ENCODE measurements at places on chromosomes 7 and 10.

DNA sequence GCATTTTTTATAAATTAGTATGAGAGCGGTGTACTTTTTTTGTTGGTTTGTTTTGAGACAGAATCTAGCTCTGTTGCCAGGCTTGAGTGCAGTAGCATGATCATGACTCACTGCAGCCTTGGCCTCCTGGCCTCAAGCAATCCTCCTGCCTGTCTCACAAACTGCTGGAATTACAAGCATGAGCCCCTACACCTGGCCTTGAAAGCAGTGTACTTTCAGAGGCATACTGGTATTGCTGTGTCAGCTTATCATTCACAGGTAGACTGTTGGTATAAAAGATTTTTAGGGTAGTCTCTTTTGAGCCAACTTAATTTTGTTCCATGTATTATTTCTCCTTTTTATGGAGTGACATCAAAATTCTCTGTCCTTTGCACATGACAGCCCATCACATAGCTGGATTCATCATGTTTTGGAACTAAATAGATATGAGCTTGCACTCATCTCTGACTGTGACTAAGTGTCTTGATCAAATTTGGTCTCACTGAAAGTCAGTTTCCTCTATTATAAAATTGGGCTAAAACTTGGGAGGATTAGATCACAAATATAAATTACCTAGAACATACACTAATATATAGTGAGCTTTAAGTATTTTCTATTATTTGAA, 12.4 kb downstream of the GNAT3 start:
- no peak for DNase-seq

- no peak for DNase-seq
Observed at GRCh38 chr7:44972562-44972961, 6.3 kb downstream of the MYO1G start.

DNA sequence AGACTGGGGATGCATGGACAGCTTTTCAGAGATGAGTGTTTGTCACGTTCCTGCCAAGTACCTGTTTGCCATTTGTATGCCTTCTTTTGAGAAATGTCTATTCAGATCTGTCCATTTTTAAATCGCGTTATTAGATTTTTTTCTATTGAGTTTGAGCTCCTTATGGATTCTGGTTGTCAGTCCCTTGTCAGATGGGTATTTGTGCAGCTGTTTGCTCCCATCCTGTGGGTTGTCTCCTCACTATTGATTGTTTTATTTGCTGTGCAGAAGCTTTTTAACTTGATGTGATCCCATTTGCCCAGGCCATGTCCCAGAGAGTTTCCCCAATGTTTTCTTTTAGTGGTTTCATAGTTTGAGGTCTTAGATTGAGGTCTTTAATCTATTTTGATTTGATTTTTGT, 5.5 kb upstream of the PRKAR1B start:
- DNase-seq = no peak

DNA sequence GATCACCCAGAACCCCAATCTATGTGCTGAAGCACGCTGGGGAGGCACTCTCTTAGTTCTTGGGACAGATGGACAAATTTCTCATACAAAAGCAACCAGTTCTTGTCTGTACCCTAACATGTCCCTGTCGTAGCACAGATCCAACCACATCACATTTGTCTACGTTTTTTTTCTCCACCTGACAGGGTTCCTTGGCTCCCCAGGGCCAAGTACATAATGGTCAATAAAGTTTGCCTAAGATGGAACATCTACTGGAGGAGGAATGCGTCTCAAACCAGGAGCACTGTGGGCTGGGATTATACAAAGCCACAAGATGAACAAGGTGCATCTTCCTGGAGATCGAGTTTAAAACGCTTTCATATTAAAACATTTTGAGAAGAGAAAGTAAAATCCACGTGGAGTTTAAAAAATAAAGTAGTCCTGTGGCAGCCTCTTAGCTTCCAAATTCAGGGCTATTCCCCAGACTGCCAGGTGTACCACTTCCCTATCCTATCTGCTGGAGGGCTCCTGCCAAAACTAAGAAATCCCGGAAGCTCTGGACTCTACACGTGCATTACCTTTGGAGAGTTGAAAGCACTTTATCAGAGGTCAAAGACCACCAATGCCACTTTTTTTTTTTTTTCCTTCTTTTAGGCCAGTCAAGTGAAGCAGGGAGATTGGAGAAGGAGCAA, 1.4 kb downstream of the TMEM243 start:
- no peak for DNase-seq

DNA sequence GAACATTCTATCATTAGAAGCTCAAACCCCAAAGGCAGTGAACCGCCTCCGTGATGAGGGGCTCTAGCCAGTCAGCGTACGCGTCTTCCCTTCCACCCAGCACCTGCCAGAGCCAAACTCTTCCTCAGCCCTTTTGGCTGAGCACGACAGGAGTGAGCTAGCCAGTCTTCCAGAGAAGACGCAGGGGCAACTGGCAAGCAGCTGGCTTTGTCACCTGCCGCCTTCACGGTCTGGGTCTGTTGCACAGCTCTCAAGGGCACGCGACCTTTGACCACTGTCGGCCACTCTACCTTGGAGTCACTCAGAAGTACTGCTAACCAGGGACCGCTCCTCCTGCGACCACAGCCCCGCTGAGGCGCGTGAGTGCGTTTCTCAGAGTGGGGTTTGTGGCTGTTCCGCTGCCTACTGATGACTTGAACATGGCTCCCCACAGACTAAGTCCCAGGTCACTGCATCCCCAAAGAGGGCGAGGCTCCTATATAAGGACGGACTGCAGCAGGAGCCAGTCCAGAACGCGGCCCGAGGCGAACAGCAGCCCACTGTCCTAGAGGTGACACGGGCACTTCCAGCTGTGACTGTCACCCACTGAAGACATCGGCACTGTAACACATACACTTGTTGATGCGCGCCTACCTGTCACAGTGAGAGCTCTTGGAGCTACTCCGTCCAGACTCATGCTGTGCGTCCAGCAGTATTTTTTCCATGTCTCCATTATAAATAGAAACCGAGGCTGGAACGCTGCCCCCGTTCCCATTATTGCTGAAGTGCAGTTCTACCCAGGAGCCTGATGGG, 8.4 kb downstream of the BNIP3 start:
- DNase-seq = no peak

- DNase-seq = no peak
Observed at GRCh38 chr10:52229291-52229931, 84.7 kb upstream of the DKK1 start.

GRCh38 chr10:79038841-79039201, 29.9 kb upstream of the ZMIZ1 start:
- DNase-seq = no peak

DNA sequence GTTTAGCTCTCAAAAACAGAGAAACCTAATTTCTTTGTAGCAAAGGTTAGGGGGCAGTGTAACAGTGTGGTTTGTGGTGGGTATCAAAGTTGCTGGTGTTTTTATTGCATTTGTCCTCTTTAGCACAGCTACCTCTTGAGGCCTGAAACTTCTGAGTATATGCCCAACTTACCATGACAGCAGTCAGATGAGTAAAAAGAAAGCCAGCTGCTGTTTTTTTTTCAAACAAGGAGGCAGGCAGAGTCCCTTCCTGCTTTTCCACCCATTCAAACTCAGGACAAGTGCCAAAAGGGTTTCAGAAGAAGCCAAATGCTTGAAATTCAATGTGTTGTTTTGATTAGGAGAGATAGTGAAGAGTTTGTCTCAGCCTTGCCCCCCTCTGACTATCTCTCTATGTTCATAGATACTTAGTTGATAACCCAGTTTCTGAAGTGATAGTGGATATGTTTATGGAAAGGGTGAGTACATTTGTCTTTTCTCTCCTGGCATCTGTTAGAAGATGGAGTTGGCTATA, 23.1 kb downstream of the GBF1 start:
- DNase-seq = no peak

DNA sequence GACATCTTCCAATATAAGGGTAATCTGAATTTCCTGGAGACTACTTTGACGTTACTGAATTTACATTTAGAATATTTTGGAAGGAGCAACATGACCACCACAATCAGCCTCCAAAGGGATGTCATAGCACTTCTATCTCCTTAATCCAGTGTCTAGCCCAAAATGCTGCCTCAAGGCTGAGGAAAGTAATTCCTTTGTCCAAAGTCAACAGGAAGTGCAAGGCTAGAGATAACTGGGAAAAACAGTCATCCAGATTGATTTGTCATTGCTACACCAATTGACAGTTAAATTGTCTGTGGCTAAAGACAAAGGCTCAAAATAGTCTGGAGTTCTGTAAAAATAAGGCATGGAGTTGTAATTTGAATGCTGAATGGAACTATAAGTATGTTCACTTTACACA, 3.9 kb upstream of the TFPI2 start:
- no peak for DNase-seq

GRCh38 chr7:7219216-7219615, 36.9 kb downstream of the C1GALT1 start:
- DNase-seq = no peak

DNA sequence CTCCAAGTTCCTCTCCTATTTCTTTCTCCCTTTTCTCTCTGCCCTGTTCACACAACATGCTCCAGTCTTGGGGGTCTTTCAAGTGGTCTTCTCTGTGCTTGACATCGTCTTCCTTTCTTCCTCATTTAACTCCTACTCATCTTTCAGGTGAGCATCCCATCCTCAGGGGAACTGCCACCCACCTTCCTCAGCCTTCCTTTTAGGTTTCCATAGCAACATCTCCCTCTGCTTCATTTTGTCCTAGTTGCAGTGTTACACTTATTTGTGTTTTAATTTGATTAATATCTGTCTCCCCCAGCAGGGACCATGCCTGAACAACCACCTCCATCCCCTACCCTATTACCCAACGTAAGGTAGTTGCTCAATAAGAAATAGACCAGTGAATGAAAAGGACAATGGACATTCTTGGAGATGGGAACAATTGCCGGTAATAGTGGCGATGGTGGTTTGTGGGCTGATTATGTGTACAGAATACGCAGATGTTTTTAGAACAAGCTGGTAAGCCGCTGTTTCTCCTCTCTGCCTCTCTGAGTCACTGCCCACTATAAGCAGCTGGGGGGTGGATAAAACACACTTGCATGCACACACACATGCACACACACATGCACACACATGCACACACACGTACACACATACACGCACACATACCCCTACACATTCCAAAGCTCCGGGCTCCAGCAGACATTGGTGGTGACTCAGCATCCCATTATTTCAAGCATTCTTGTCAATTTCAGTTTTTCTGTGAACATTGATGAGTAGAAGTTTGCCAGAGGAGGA, 251.6 kb downstream of the GATA3 start:
- no peak for DNase-seq

- peak; percentile 8 for DNase-seq
Observed at GRCh38 chr7:111650456-111650999, 88.2 kb upstream of the IMMP2L start.

DNA sequence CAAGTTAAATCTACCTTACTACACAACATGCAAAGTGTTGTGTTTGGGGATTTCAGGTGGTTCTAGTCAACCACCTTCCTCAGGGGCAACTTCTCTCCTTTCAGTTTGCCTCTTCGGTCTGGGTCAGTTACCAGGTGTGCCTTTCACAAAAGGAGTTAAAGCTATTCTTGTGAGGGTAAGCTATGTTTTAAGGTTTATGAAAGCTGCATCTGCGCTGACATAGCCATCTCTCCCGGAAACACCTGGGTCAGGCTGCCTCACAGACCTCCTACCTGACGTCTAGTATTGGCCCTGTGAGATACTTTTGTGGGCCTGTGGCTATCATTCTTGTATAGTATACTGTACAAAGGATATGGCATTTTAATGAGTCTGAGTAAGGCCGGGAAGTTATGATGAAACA, 67.7 kb upstream of the ITGA8 start:
- no peak for DNase-seq

DNA sequence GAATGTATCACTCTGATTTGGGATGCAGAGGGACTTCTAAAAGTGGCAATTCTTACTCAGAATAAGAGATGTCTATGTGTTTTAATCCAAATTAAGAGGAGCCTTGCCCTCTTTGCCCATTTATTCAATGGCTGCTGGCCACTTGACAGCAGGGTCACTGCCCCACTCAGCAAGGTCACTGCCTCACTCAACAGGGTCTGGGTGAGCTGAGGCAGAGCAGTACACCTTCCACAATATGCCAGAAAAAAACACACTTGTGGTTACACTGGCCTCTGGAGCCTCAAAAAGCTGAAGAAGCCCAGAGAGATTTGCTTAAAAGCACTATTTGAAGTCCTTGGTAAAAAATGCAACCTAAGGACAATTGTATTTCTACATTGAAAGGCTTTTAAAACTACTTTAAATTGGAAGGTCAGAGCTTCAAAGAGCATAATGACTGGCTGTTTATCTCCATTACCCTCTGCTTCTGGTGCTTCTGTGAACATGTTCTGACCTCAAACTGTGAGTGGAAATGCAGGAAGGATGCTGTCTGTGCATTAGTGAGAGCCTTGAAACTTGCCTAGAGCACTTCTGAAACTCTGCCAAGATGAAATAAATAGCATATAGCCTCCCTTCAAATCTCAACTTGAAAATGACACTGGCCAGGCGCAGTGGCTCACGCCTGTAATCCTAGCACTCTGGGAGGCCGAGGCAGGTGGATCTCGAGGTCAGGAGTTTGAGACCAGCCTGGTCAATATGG, 35.1 kb upstream of the WIPF3 start:
- no peak for DNase-seq

DNA sequence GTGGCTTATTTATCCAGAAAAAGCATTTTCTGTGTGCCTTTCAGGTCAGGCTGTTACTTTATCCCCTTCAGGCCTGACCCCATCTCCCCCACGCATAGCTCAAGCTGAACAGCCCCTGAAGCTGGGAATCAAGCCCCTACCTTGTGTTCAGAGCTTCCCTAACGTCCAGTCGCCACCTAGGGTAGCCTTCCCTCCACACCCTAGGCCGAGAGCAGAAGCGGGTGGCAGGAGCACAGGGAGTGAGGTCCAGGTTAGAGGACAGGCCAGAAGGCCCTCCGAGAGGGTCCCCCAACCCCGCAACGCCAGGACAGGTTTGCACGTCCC, 479 bp upstream of the SEMA4G start:
- no peak for DNase-seq

DNA sequence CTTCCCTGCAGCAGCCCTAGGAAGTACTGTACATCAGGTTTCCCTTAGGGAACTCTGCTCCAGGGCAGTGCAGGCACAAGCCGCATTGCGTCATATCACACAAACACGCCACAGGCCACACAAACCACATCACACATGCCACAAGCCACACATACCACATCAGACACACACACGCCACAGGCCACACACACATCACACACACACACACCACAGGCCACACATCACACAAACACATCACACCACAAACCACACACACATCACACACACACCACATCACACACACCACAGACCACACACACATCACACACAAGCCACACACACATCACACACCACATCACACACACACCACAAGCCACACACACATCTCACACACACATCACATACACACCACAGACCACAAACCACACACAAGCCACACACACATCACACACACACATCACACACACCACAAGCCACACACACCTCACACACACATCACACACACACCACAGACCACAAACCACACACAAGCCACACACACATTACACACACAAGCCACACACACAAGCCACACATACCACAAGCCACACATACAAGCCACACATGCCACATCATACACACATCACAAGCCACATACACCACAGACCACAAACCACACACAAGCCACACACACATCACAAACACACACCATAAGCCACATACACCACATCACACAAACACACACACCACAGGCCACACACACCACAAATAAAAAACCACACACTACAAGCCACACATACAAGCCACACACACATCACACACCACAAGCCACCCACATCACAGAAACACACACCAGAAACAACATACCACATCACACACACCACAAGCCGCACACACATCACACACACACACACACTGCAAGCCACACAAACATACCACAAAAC, 53.4 kb downstream of the TMEM209 start:
- DNase-seq = no peak
